ENCODE measurements at places on chromosomes 7 and 10.

- no peak for DNase-seq
Observed at GRCh38 chr10:113879691-113880090, 25.2 kb downstream of the NHLRC2 start.

DNA sequence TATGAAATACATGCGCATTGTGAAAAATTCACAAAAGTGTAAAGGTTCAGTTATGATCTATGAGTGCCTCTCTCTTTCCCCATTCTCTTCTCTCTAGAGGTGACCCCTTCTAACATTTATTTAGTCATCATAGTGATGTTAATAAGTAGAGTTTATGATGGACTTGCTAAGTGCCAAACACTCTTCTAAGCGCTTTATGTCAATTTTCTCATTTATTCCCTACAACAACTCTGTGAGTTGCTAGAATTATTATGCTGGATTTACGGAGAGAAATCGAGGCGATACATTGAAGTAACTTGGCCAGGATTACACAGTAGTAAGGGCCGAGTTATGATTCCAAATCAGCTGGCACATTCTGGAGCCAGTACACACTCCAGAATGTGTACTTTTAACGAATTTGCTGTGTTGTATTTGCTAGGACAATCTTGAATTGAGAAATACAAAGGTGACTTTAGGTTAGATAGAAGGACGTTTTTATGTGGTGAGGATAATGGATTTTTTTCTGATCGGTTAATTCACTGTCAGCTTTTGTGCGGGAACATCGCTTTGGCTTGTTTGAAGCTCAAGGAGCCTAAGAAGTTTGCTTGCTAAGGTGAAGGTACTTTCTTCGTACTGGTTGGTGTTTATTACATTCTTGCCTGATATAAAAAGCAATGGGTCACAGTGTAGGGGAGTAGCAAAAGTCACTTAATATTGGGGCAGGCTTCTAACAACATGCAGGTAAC is 1.4 kb downstream of the ATRNL1 start:
- DNase-seq, result no peak

DNA sequence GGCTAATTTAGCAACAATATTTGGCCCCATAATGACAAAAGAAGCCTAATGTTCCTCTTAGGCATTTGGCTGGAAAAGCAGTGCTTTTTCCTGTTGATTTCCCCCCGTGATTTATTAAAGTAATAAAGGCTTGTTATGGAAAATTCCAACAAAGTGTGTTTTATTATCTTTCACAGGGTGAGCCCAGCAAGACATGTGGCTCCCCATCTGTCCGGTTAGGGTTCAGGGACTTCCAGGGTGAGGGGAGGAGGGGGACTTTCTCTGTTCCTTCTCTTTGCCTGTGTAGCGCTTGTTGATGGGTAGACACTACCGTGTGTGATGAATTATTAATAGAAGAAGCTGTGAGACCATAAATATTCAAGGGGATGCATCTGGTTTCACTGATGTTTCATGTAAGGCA is 39.0 kb downstream of the HTR5A start:
- no peak for DNase-seq

DNA sequence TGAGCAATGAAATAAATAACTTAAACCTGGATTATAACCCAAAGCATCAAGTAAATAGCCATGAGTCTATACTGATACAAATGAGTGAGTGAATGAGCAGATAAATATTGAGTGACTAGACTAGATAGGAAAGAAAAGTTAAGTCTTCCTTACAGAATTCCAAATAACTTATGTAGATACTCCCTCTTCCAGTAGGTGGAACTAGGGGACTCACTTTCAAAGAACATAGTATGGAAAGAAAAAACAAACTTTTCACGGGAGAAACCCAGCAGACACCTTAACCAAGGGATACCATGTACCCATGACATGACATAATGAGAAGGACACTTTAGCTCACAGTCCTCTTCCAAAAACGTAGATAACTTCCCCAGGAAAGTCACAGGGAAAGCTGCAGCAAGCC is 32.2 kb downstream of the CSGALNACT2 start:
- no peak for DNase-seq

- no peak for DNase-seq
Observed at GRCh38 chr7:12133865-12134264, 77.2 kb upstream of the TMEM106B start.

Measured in cortex of kidney (tissue), 1 donor.